Ascending aorta (tissue), 2 donors: ENCODE measurements at places on chromosomes 3 and 15. TPM values are rescaled to one million over a fixed set of nuclear protein-coding genes. Genes with fewer than 3 reads are reported as not detected.

DNA sequence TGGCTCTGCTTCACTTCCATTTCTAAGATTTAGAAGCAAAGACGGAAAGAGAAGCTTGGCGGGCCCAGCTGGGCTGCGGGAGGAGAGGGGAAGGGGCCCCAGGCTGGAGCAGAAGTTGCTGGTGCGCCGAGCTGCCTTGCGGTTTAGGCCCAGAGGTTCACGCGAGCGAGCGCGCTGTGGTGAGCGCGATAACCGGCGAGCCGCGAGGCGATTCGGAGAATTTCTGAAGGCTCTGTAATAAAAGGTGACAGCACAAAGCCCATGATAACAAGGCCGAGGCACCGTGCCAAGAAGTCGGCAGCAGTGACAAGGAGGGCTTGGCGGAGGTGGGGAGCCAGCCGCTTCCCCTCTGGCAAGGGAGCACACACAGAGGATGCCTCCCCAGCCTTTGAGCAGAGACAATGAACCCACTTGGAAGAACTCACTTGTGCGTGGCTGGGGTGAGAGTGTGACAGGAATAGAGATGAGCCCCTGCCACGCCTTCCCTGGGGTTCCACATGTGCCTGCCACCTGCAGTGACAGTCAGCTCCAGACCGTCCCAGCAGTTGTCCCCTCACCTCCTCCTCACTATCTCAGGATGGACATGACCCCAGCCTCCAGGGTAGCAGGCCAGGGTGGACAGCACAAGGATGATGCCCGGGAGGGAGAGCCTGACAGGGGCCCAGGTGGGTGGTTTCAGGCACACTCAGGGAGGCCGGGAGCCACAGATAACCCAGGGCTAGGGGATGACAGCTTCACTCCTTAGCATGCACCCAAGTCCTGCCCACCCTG, 315.2 kb downstream of the UACA start:
- DNase-seq: no peak

DNA sequence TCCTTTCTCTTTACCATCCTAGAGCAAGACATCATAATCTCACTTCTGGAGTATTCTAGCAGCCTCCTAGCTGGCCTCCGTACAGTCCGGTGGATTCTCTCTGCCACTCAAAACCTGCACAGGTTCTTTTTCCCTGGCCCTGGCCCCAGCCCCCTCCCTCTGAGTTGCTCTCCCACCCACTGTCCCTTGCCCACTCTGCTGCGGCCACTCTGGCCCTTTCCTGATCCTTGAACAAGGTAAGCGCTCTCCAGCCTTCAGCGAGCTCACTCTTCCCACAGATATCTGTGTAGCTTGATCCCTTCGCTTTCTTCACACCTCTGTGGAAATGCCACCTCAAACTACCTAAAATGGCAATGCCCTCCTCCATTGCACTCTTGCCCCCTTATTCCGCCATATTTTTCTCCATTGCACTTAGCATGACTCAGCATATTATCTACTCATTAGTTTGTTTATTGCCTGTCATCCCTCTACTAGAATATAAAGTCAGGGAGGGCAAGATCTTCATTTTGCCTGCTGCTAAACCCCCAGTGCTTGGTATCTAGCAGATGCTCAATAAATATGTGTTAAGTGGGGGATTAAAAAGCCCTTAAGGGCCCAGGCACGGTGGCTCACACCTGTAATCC, 65.6 kb upstream of the ATP13A3 start:
- DNase-seq: no peak

GOLGA8O gene
- not detected for total RNA-seq

FEZF2 gene
- not detected for total RNA-seq
